ENCODE measurements at places on chromosomes 5 and 9.
A peak's percentile ranks its signal among the peaks of the same experiment; 100 is the strongest.

DNA sequence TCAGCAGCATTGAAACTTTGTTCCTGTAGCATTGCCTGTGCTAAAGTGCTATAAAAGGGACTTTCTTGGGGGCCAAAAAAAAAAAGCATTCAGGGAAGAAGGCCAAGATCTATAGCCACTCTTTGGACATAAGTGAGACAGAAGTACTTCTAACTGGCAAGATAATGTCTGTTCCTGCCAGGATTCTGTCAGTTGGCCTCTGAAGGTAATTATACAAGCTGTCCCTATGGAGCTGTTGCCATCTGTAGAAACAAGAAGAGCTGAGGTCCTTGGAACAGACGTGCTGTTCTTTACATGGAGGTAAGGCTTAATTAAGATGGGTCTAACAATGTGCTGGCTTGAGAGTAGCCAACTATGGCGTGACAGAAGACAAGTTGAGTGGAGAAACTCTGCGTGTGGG, 9.7 kb downstream of the KIF20A start:
- DNase-seq = no peak

- DNase-seq = peak; percentile 81
These were observed 10.7 kb downstream of the PRRC2B start for GRCh38 chr9:131404581-131404980.

DNA sequence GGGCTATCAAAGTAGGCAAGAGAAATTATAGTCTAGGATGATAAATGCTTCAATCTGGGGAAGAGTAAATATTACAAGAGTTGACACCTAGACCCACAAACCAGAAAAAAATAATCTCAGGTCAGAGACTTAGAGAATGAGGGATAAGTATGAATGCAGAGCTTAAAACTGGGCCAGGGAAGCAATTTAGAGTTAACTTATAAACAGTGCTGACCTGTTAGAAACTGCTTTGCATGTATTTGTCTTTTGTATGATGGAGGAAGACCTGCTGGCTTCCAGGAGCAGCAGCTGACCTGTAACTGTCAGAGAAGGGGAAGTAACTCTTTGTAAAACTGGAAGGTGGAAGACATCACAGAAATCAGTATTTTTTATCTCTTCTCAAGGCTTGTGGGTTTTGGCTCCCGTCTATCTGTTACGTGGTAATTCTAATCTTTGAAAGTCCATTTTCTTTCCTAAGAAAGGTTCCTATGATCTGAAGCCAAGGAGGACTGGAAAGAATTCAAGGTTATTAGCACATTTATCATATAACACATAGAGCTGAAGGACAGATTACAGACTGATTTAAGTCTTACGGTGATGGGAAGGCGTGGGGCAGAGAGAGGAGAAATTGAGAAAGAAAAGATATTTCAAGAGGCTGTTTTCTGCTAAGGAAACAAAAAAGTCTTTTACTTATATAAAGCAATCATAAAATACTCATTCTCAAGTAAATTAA, 114.7 kb upstream of the ADAMTS19 start:
- DNase-seq = no peak

DNA sequence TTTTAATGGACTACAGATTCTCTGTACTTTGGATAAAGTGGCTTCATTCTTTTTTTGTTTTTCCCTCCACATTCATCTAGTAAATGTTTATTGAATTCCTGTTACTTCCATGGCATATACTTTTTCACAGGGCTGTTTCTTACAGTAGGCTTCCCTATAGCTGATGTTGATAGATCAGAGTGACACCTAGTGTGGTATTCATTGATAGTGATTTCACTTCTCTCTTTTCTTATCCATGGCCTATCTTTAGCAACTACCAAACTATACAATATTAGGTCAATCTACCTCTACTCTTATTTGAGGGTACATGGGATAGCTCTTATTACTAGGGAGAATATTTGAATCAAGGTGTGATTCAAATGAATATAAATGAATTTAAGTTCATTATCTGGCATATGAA, 35.8 kb downstream of the FSD1L start:
- no peak for DNase-seq

DNA sequence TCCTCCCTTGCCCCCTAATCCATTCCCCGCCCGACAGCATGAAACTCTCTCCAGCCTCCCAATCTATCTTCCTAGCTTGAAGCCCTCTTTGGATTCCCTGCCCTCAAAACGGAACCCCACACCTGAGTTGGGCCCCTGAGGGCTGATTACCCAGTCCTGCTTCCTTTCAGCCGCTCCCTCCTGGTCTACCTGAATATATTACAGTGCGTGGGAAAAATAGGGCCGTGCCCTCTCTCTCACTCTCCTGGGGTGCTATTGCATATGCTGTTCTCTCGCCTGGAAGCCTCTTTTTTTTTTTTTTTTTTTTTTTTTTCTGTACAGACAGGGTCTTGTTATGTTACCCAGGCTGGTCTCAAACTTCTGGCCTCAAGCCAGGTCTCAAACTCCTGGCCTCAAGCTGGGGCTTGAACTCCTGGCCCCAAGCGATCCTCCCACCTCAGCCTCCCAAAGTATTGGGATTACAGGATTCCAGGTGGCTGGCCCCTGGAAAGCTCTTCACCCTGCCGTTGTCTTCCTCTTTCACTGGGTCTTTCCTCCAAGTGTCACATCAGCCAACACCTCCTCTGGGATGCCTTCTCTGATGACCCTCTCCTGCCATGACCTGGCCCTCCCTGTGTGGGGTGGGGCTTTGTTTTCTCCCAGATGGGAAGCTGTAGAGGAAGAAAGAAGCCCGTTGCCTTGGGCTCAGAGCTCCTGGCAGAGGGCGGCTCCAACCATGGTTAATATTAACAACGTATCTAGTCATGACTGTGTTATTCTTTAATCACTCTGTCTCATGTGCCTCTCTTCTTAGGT, 8.2 kb downstream of the DNM1 start:
- no peak for DNase-seq

DNA sequence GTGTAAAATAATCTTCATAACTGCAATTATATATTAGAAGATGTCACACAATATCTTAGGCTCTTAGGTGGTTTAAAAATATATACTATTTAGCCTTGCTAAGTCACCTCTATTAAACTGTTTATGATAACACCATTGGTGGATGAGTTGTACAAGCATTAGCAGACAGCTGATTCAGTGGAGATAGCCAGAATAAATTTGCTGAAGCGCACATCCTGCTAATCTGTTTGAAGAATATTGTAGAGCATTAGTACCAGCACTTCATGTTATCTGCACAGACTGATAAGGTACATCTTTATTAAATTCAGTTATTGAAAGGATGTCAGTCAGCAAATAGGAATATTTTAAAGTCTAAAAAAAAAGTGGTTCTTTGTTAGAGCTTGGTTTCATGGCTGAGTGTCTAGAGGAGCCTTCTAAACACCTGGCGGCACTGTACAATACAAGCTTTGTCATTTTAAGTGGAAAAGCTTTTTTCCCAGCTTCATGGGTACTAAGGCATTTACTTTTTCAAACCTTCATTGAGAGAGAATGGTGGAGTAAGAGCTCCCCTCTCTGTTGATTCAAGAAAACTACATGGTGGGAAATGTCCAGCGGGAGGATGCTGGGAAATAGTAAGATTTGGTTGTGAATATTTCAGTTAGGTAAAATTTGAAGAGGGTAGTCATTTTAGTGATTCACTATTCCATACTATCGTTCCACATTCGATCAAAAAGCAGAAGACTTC, 275.1 kb downstream of the SLF1 start:
- DNase-seq = peak; percentile 6

DNA sequence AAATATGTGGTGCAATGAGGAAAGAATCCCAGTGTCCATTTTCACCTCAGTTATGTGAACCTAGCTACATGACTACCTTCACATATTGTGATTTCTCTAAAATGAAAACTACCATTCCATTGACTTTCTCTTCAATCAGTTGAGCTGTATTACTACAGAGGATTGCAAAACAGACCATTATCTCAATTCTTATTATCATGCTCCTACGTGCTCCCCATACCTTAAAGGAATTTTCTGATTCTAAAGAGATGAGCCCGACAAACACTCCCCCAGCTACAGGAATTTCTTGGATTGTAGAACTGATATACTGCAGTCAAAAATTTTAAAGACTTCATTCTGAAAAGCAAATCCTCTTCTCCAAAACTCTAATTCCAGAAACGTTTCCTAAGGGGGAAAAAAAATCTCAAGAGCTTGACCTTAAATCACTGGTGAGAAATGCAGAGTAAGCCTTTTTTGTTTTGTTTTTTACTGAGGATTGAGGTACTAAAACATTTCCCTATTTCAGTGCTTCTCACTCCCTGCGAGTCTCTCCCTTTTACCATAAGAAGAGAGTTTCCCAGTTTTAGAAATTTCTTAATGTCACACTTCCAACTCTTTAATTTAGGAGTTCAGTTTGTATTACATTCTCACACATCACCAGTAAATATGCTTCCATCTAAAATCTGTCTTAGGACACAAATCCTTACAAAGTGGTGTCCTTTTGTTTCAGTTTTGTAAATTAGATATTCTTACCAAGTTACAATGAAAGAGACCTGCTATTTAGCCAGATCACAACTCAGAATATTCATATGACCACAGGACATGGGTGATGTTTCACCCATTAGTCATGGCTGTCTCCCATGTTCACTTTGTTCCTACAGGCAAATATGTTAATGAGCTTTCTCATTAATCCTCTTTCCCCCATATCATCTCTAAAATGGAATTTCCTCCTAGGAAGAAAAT, 203.8 kb downstream of the TSSK1B start:
- peak; percentile 67 for DNase-seq

DNA sequence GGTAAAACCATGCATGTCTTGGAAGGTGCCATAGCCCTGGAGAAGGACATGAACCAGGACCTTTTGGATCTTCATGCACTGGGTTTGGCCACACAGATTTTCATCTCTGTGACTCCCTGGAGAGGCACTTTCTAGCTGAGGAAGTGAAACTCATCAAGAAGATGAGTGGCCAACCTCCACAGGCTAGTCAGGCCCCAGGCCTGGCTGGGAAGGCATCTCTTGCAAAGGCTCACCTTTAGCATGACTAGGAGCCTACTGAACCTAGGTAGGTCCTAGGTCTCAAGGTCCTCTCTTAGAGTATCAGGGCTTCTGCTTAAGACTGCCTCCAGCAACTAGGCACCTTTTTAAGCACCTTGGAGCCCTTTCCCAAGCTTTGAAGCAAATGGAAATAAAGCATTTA, 1448.7 kb upstream of the ACO1 start:
- DNase-seq = no peak

- peak; percentile 56 for DNase-seq
These were observed 12.6 kb upstream of the DPYSL3 start for GRCh38 chr5:147522435-147522834.

- DNase-seq = no peak
These were observed 93.9 kb downstream of the GCNT1 start for GRCh38 chr9:76552751-76553455.

GRCh38 chr5:18465833-18466681, 831.8 kb downstream of the TAF11L14 start:
- peak; percentile 64 for DNase-seq

DNA sequence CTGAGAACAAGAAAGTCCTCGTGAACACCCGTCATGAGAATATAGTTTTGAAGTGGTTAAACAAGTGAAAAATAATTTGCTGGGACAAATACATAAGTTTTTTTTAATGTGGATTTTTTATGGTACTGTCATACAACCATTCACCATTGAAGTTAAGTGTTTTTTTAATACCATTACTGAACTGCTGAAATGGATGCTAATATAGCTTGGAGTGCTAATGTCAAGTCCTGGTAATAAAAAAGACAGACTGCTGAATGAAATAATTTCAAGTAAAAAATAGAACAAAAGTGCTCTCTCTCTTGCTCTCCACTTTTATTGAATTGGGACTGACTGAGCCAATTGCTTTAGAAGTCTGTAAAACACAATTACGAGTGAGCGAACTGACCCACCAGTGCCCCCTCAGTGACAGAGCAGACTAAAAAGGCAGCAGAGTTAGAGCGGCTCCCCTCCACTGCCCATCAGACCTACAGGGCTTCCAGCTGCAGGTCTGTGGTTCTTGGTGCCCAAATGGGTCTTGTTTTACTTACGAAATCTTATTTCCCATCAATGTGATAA, 442.5 kb downstream of the BNC2 start:
- DNase-seq = no peak

DNA sequence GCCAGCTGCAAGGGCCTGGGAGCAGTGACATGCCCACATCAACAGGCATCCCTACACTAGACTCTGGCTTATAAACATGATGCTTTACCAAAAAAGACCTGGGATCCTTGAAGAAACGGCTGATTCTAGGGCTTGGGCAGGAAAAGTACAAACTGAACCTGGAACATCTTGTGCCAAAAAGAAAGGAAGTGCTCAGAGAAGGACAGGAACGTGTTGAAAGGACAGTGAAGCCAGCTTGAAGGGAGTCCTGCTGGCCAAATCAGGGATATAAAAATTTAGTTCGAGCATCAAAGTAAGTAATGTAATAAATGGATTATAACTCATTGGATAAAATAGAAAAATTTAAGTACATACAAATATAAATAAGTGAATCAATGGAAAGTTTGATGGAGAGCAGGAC, 58.1 kb downstream of the ALDH7A1 start:
- no peak for DNase-seq

- DNase-seq = no peak
These were observed 32.9 kb downstream of the OCLN start for GRCh38 chr5:69525490-69525889.

DNA sequence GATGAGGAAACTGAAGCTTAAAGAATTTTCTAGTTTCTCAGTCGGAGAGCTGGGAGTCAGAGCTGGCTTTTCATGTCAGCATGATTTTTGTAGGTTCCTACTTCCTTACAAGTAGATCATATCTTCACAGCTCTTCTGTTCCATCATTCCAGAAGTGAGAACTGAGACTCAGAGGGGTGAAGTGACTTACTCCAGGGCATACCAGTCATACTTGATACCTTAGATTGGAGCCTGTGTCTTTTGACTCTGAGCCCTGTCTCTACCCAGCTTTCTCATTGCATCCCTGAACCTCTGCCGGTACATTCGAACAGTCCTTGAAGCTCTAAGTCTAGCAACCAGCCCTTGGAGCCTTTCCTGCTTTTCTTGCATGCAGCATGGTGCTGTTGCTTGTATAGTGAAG, 53.3 kb downstream of the MCCC2 start:
- DNase-seq = no peak

DNA sequence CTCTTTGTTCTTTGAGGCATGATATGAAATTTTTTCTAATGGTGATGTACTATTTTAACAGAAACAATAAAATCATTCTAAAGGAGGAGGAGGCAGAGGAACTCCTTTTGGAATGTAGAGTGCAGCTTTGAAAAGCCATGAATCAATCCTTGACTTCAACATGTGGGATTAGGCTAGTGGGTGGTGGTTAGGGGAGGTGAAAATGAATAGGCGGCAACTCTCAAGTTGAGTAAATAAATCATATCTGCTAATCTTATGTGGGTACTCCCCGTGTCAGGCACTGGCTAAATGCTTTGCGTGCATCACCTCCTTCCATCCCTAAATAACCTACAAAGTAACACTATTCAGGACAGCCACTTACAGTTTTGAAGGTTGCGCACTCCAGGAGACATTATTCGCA, 35.1 kb downstream of the FAM81B start:
- DNase-seq = no peak

Data from fibroblast of upper back skin (primary cell).